ENCODE measurements at places on chromosomes 11 and 22.

- no peak for DNase-seq
Measured at GRCh38 chr11:35764417-35764816, 101.8 kb downstream of the TRIM44 start.

DNA sequence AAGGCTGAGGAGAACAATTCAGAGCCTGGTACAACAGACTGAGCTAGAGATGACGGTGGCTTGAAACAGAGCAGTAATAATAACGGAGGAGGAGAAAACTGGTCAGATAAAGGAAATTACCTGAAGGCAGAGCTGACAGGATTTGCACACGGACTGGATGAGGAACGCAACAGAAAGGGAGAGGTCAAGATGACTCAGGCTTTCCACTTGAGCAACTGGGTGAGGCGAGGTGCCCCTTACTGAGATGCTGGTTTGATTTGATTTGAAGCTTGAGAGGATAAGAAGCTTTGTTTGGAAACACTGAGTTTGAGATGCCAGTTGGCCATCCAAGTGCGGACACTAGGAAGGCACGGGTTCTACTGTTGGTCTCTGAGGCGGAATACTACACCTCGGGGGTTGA lies 35.4 kb upstream of the NRIP3 start:
- DNase-seq, result no peak

DNA sequence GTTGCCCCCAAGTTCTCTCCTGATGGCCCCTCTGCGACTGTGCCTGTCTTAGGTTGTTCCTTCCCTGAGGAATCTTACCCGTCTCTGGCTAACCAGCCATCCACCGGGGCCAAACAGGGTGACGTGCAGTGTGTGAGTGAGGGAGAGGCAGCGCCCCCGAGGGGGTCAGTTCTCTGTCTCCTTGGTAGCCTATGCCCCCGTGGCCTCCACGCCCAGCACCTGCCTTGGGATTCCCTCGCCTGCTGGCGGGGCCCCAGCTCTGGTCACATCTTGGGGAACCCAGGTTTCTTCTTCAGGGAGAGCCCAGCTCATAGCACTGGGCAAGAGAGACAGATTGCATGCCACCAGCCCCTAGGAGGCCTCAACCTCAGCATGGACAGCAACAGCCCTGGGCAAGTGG lies 5.8 kb downstream of the NXF1 start:
- DNase-seq, result no peak

DNA sequence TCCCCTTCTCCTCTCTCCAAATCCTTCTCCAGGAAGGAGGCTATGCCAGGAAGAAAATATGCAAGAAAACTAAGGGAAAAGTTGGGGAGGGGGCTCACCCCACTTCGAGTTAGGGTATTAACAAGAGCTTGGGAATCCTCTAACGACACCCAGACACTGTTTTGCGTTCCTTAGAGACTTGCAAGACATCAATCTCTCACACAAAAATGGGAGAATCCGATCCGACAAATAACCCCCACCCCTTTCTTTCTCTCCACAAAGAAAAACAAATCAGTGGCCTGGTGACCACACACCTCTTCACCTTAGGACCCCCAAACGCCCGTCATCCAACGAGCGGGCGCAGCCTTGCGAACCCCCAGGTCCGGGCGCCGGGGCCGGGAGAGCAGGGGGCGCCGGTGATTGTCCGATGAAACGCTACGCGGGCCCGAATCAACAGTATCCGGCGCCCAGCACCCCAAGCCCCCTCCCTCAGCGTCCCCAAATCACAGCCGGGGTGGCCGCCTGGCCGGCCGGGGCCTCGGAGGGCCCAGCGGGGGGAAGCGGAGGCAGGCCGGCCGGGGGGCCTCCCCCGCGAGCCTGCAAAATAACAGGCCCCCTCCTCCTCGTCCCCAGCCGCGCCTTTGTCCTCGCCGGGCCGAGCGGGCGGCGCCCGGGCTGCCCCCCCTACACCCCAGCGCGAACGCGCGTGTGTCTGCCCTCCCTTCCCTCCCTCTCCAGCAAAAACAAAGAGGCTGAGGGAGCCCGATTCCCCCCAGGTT lies 690 bp downstream of the CSNK1E start:
- peak; percentile 44 for DNase-seq

DNA sequence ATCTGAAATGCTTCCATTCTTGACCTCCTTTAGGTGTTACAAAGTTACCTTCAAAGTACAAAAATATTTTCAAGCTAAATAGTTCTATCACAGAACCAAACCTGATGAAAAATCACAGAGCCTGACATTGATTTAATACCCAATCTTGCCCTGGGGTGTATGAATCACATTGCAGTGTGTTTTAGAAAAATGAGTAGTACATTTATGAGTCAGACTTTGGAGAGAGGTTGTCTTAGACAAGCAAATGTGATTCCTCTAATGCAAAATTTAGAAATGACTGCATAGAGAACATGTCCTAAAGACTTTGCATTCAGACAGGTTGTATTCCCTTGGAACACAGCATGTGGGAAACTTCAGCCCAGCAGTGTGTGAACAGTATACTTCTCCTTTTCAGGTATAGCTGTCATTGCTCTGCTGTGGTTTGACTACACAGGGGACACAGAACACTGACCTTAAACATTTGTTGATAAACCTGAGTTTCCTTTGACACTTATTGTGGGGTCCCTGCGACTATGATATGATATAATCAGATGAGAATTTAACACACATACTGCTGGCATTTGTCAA lies 972.1 kb downstream of the JRKL start:
- no peak for DNase-seq

DNA sequence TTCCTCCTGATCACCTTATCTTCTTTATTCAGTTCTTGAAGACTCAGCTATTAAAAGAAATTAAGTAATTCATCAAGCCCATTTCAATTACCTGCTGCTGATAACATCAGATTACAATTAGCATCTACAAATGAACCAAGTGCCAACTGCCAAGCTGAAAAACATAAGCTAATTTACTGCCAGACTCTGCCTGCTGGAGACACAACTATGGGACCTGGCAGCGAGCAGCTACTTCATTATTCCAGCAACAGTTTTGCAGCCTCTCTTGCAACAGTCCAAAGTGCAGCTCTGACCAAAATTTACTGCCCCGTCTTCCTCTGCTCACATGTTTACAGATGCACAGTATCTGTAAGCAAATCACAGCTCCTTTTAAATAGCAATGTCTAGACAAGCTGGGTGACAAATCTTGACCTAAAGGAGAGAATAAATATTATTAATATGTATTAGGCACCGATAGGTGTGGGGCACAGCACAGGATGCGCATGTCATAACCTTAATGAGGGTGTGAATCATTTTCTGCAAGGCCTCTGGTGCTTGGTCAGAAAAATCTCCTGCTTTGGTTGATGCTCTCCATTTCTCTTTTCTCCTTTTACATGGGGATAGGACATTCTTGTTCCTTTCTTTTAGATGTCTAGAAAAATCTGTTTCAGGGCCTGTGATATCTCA lies 232.2 kb upstream of the PITPNB start:
- DNase-seq, result no peak

GRCh38 chr11:117977029-117977428 lies 9.2 kb upstream of the IL10RA start:
- no peak for DNase-seq

DNA sequence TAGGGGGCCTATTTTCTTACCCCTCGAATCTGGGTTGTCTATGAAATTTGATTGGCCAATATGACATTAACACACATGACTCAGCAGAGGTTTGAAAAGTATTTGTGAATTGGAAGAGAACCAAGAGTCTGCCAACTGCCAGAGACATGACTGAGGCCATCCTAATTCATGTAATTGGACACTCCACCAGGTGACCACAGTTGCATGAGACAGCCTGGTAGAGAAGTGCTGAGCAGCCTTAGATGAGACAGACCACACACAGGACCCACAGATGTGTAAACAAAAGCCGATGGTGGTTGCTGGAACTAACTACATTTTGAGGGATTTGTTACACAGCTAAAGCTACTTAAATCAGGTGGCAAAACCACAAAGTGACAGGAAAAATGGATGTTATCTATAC lies 855 bp upstream of the MS4A5 start:
- no peak for DNase-seq

GRCh38 chr11:81869351-81870065 lies 864.2 kb downstream of the FAM181B start:
- peak; percentile 84 for DNase-seq

DNA sequence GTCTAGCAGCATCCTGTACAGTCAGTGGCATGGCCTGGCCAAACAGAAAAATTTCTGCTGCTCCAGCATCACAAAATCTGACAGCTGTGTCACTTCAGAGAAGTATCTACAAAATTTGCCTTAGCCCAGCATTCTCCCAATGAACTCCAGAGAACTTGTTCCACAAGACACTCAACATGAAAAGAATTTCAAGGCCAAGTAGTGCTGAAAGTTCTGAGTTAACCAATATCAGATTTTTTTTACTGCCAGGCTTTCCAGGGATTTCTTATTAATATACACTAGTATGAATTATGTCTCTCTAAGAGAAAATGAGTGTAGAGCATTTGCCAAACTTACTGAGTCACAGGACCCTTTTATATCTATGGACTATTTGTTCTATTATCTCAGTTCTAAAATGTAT lies 68.8 kb downstream of the OR5AK2 start:
- DNase-seq, result no peak

DNA sequence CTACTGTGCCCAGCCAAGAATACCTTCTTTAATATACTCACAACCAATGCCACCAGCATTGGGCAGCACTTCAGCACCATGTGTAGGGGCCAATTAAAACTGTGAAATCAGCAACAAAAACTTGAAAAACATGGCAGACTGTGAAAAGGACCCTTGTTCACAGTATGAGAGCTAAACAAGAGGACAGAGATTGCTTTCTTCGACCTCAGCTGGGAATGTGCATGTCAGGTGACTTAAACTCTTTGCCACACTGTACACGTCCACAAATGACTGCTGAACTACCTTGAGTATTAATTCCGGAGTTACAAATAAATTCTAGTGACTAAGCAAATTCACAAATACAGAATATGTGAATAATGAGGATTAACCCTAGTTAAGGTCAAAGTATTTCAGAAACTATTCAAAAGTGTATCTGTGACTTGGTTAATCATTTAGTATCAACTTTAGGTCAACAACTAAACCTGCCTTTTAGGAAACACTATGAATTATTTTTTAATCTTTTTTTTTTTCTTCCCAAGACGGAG lies 33.0 kb downstream of the DDX6 start:
- no peak for DNase-seq

- no peak for DNase-seq
Measured at GRCh38 chr11:91984033-91984584, 240.5 kb upstream of the FAT3 start.

GRCh38 chr11:103929170-103929903 lies 107.1 kb upstream of the DDI1 start:
- no peak for DNase-seq

DNA sequence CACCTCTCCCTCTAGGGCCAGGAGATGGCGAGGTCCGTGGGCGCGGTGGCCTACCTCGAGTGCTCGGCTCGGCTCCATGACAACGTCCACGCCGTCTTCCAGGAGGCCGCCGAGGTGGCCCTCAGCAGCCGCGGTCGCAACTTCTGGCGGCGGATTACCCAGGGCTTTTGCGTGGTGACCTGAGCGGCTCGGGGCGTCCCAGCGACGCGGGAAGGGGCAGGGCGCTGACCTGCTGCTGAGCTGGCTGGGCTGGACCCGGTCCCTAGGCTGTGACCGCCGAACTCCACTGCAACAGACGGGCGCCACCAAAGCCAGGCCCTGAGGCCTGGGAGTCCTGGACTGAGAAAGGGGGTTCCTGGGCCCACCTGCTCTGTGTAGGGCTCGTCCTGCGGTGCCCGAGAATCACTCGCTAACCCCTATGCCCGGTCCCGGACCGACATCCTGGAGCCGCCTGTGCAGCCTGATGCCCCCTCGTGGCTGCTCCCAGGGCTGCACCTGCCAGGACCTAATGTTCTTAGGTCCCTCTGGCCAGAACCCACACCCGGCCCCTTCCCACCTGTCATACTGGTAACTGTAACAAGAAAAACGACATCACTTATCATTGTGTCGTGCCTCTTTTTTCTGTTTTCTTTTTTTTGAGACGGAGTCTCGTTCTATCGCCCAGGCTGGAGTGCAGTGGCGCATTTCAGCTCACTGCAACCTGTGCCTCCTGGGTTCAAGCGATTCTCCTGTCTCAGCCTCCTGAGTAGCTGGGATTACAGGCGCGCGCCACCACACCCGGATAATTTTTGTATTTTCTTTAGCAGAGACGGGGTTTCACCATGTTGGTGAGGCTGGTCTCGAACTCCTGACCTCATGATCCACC lies 15.0 kb downstream of the RHOD start:
- DNase-seq, result peak; percentile 74

DNA sequence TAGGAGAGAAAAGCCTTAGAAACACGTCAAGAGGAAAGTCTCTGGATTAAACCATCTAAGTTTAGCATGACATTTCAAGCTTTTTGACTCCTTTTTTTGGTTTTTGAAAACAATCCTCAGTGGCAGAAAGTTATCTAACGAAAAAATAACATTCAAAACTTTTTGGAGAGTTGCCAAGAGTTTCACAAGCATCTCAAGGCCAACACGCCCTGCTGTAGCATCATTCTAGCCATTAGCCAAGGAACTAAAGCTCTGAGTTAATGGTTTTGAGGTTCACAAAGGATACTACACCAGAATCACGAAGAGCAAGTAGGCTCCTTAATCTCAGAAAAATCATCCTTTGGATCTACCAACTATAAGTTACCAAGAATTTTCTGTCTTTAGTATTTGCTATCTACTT lies 94.8 kb downstream of the PICALM start:
- DNase-seq, result no peak

GRCh38 chr11:58905011-58905720 lies 34.1 kb upstream of the GLYATL1 start:
- DNase-seq, result no peak

- peak; percentile 83 for DNase-seq
Measured at GRCh38 chr11:72724851-72725723, 27.1 kb downstream of the ARAP1 start.

DNA sequence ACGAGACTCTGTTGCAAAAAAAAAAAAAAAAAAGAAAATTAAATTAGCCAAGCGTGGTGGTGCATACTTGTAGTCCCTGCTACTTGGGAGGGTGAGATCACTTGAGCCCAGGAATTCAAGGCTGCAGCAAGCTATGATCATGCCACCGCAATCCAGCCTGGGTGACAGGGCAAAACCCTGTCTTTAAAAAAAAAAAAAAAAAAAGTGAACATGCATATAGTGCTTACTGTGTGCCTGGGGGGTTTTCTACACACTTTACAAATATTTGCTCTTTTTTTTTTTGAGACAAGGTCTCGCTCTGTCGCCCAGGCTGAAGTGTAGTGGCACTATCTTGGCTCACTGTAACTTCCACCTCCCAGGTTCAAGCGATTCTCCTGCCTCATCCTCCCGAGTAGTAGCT lies 12.9 kb downstream of the TPST2 start:
- DNase-seq, result no peak

GRCh38 chr11:82892611-82893169 lies 7.5 kb downstream of the PRCP start:
- DNase-seq, result no peak
